ENCODE measurements at places on chromosomes 1 and 21. TPM values are rescaled to one million over a fixed set of nuclear protein-coding genes. Genes with fewer than 3 reads are reported as not detected.
A peak's percentile ranks its signal among the peaks of the same experiment; 100 is the strongest.

The MROH9 gene
- 0.11 TPM for total RNA-seq

The PRDM16 gene
- 54.3 TPM for total RNA-seq

The SLC44A3 gene
- total RNA-seq, result 4.3 TPM

The CFAP74 gene
- 0.13 TPM for total RNA-seq

The LCE1F gene
- total RNA-seq, result not detected

The FCRL1 gene
- not detected for total RNA-seq

The CA6 gene
- not detected for total RNA-seq

The AMY2A gene
- not detected for total RNA-seq

The TRIM58 gene
- 52.1 TPM for total RNA-seq

The TNNT2 gene
- not detected for total RNA-seq

The GPR37L1 gene
- total RNA-seq, result not detected

The TEDDM1 gene
- total RNA-seq, result not detected

The SLC25A34 gene
- total RNA-seq, result 2.5 TPM

The VHLL gene
- total RNA-seq, result not detected

The ELF3 gene
- 16.8 TPM for total RNA-seq

The LYPD8 gene
- total RNA-seq, result not detected

DNA sequence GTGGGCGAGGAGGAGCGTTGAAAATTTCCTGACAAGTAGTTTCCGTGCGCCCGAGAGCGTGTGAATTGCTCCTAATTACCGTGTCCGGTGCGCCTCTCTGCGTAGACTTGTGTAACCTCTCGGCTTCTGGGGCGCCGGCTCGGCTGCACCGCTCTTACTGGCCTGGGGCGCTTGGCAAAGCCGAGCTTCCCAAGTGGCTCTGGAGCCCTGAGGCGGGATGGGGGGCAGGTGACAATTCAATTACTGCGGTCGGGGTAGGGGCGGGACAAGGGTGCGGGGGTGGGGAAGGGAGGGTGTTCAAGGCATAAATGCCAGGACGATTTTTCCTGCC, 392 bp upstream of the DMRTA2 start:
- peaks cover 68% of the 10 kb centered on the region for H3K4me1 ChIP-seq
- no peak overlapping the region for H3K27ac ChIP-seq
- H3K27me3 ChIP-seq, result peaks cover 85% of the 10 kb centered on the region
- H3K36me3 ChIP-seq, result no peaks in the 10 kb centered on the region

- DNase-seq, result no peak
- H3K27ac ChIP-seq, result no peak overlapping the region
- no peaks in the 10 kb centered on the region for H3K4me1 ChIP-seq
- H3K36me3 ChIP-seq, result no peaks in the 10 kb centered on the region
- H3K27me3 ChIP-seq, result no peaks in the 10 kb centered on the region
Measured at GRCh38 chr1:72634946-72635345, 352.6 kb upstream of the NEGR1 start.

DNA sequence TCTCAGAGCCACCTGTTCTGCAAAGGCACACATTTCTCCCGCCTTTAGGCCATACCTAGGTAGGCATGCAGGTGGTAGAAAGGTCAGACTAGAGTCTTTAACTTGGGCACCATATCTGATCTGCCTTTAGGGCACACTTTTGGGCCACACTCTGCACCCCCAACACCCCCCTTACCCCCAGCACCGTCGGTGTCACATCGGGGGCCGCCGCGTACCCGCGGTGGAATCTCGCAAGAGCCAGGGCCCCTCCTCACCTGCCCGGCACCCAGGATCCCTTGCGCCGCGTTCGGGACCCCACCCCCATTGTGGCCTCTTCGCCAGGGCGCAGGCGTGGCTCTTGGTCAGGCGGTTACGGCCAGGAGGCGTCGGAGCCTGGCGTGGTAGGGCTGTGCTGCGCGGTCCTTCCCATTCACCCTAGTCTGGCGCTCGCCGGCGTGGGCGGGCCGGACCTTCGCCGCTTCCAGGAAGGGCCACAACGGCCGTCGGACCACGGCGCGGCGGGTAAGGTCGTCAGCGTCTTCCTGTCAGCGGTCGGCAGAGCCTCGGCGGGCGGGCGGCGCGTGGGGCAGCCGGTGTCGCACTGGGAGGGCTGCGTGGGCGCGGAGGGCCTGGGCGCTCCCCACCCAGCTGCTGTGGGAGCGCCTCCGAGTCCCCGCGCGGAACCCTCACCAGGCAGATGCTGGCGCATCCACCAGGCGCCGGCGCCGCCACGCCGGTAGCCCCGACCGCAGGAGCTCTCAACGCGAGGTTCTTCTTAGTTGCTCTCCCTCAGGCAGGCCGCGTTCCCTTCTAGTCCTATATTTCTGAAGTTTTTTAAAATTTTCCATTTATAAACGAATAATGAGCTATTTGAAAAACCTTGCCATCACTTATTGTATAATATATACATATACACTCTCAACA, at the start of gene DNAH14:
Gene DNAH14, plus strand, starts transcription at position 341 of the 903 bp plus-strand sequence. CDS start 23,028 bp downstream, outside the sequence.
- H3K27ac ChIP-seq, result peak within 1 kb of the TSS; percentile 75
- no peaks in the 10 kb centered on the region for H3K36me3 ChIP-seq
- H3K4me3 ChIP-seq, result peak within 1 kb of the TSS; percentile 60

DNA sequence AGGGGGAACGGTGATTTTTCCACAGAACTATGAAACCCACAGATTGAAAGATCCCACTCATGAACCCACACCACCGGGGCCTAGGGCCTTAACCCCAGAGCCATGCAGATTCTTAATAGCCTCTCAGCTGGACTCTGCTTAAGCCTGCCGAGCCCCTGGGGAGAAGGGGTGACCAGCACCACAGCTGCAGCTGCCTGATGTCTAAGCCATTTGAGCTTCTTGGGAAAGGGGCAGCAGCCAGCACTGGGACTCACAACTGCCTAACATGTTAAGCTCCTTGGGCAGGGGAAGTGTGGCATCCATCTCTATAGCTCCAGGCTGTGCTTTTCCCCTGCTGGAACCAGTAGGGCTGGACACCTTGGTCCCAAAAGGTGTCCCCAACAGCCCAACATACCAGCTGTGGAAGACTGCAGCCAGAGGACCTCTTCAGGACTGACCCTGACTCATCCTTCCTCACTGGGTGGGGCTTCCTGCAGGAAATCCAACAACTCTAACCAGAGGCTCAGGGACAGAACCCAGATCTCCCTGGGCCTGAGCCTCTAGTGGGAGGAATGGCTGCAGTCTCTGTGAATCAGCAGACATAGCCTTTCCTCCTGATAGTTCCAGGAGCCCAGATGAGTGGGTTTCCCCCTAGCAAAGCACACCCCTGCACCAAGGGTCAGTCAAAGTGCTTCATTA, 34.6 kb upstream of the FMO3 start:
- H3K27ac ChIP-seq, result no peak overlapping the region
- DNase-seq, result no peak
- no peaks in the 10 kb centered on the region for H3K36me3 ChIP-seq

DNA sequence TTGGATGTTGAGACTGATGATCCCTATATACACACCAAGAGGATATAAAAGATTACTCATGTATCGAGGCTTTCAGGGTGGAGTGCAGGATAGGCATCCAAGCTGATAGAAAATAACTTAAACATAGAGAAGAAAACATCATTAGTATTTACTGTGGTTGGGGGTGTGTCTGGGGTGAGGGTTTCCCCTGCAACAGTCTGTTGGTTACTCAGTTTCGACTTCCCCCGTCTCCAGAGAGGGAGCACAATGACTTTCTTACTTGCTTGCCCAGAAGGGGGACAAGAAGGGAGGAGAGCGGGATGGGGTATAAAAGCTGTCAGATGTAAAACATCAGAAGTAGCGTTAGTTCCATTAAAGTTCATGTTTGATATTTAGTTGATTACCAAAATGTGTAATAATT, 717.4 kb upstream of the ZP4 start:
- DNase-seq, result no peak
- H3K36me3 ChIP-seq, result no peaks in the 10 kb centered on the region
- H3K27me3 ChIP-seq, result no peaks in the 10 kb centered on the region
- H3K4me1 ChIP-seq, result no peaks in the 10 kb centered on the region
- H3K27ac ChIP-seq, result no peak overlapping the region
- no peak overlapping the region for H3K4me3 ChIP-seq

DNA sequence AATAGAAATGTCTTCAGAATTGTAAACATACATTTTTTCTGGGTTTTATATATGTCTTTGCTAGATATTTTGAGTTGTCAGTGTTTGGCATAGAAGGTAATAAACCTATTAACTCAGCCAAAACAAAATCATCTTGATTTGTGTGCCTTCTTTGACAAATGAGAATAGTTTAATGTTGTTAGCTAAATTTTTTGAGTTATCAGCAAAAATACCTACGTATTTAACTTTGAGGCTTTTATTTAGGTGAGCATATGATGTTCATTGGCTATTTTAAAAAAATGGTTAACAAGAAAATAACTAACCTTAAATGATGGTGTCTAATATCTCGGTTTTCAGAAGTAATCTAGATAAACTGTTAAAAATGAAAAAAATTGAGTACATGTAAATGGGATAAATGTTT, 83.2 kb upstream of the SLC5A9 start:
- H3K36me3 ChIP-seq, result no peaks in the 10 kb centered on the region
- H3K27me3 ChIP-seq, result no peaks in the 10 kb centered on the region
- no peak overlapping the region for H3K27ac ChIP-seq
- no peaks in the 10 kb centered on the region for H3K4me1 ChIP-seq

- H3K4me3 ChIP-seq, result no peak overlapping the region
- peaks cover 6% of the 10 kb centered on the region for H3K4me1 ChIP-seq
- peak; percentile 7 for DNase-seq
- peak overlapping the region; percentile 1 for H3K27ac ChIP-seq
- no peaks in the 10 kb centered on the region for H3K27me3 ChIP-seq
- no peaks in the 10 kb centered on the region for H3K36me3 ChIP-seq
Measured at GRCh38 chr1:231612393-231613089, 14.0 kb upstream of the DISC1 start.

- H3K4me3 ChIP-seq, result no peak overlapping the region
- H3K36me3 ChIP-seq, result no peaks in the 10 kb centered on the region
- no peak overlapping the region for H3K27ac ChIP-seq
- H3K4me1 ChIP-seq, result no peaks in the 10 kb centered on the region
Measured at GRCh38 chr1:247906504-247907047, 11.2 kb downstream of the OR2W3 start.

DNA sequence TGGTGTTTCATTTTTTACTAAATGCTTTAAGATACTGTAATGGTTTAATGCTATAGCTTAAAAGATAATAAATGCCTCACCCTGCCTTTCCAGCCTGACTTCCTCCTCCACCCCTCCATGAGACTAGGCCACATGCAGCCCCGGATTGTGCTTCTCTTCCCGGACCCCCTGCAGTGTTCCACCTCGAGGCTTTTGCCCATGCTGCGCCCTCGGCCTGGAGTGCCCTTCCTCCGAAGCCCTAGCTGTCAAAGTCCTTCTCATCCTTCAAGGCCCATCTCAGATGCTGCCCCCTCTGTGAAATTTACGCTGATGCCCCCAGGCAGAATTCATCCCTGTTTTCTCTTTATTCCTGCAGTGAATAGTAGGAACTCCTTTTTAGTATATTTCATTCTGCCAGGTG, 98.5 kb downstream of the ATP5PO start:
- H3K27ac ChIP-seq, result no peak overlapping the region
- peaks cover 42% of the 10 kb centered on the region for H3K4me1 ChIP-seq
- no peaks in the 10 kb centered on the region for H3K27me3 ChIP-seq
- no peak overlapping the region for H3K4me3 ChIP-seq
- H3K36me3 ChIP-seq, result no peaks in the 10 kb centered on the region
- DNase-seq, result no peak

DNA sequence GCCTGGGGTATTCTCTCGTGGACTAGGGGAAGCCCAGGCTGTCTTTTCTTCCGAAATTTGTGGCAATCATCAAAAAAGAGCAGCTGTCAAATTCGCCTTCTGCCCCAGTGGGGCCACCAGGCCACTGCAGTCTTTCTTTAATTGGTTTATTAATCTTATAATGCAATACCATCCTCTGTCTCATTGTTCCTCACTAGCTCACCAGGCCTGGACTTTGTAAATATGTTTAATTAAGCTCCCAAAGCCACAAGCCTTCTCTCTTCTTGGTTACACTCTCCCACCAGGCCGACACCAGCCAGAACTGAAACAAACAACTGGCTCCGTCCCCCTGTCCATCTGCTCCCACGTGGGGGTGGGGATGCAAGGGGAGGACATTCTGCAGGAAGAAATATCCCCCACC, 22.0 kb upstream of the CAMK1G start:
- H3K27ac ChIP-seq, result no peak overlapping the region
- H3K4me3 ChIP-seq, result no peak overlapping the region
- H3K4me1 ChIP-seq, result no peaks in the 10 kb centered on the region
- no peaks in the 10 kb centered on the region for H3K27me3 ChIP-seq

DNA sequence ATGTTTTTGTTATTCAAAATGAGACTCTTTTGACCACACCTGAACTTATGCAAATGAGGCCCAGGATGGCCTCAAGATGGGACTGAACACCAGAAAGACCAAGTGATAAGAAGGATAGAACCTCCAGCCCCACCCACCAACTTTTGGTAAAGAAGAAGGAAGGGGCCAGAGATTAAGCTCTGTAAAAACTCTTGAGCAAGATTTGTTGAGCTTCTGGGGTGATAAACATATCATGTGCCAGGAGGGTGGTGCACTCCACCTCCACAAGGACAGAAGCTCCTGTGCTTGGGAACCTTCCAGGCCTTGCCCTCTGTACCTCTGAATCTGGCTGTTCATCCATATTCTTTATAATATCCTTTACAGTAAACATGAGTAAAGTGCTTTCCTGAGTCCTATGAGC, 5.3 kb downstream of the RSPH1 start:
- no peak overlapping the region for H3K4me3 ChIP-seq
- no peaks in the 10 kb centered on the region for H3K27me3 ChIP-seq
- no peak for DNase-seq
- H3K4me1 ChIP-seq, result peaks cover 5% of the 10 kb centered on the region
- H3K36me3 ChIP-seq, result no peaks in the 10 kb centered on the region

GRCh38 chr1:160996178-160996577, 24.8 kb downstream of the F11R start:
- H3K4me1 ChIP-seq, result peaks cover 14% of the 10 kb centered on the region
- no peak for DNase-seq
- H3K27me3 ChIP-seq, result no peaks in the 10 kb centered on the region
- no peak overlapping the region for H3K4me3 ChIP-seq
- no peak overlapping the region for H3K27ac ChIP-seq

GRCh38 chr21:44854664-44855446, 18.6 kb downstream of the PTTG1IP start:
- peaks cover 62% of the 10 kb centered on the region for H3K36me3 ChIP-seq
- no peaks in the 10 kb centered on the region for H3K4me1 ChIP-seq
- H3K27ac ChIP-seq, result no peak overlapping the region
- no peak for DNase-seq

GRCh38 chr1:61638911-61639605, 85.9 kb downstream of the TM2D1 start:
- H3K27ac ChIP-seq, result peak overlapping the region; percentile 13
- no peak for DNase-seq
- no peak overlapping the region for H3K4me3 ChIP-seq
- no peaks in the 10 kb centered on the region for H3K27me3 ChIP-seq
- H3K4me1 ChIP-seq, result no peaks in the 10 kb centered on the region

All from thyroid gland (tissue), 4 donors.